ENCODE measurements at places on chromosomes 13 and 19. TPM values are rescaled to one million over a fixed set of nuclear protein-coding genes. Genes with fewer than 3 reads are reported as not detected.

The SPATA13 gene
- total RNA-seq = 32.9 TPM

DNA sequence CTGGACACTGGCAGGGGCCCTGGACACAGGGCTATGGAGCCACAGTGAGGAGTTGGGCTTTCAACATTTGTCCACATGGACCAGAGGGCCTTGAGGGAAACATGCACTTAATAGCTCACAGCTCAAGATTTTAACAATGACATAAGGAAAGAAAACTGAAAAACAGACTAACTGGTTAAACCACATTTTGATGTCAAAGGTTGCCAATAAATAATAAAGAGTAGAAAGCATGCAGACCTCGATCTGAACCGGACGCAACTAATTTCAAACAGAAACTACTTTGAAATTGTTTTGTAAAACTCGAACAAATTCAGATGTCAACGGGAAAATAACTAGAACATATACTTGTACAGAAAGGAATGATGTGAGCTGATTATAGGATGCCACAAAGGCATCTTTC, 15.5 kb upstream of the ZNF888 start:
- no peaks in the 10 kb centered on the region for H3K4me1 ChIP-seq
- H3K4me3 ChIP-seq = no peak overlapping the region
- H3K36me3 ChIP-seq = no peaks in the 10 kb centered on the region
- no peak for DNase-seq

DNA sequence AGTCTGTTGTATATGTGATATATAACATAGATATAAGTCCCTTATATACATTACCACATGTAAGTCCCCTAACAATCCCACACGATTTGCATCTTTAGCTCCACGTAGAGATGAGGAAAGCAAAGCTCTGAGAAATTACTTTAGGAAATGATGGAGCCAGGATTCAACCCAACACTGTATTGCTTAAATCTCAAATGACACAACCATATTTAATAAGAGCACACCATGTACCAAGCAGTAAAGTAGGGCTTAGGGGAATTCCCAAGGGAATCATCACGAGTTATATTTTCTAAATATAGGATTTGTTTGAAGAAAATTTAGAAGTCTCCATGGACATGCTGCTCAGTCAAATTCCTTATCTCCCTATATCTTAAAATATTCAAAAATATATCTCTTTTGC, 61.3 kb upstream of the POMP start:
- H3K4me1 ChIP-seq = no peaks in the 10 kb centered on the region
- no peak for DNase-seq
- H3K27ac ChIP-seq = no peak overlapping the region
- H3K27me3 ChIP-seq = no peaks in the 10 kb centered on the region
- H3K4me3 ChIP-seq = no peak overlapping the region

DNA sequence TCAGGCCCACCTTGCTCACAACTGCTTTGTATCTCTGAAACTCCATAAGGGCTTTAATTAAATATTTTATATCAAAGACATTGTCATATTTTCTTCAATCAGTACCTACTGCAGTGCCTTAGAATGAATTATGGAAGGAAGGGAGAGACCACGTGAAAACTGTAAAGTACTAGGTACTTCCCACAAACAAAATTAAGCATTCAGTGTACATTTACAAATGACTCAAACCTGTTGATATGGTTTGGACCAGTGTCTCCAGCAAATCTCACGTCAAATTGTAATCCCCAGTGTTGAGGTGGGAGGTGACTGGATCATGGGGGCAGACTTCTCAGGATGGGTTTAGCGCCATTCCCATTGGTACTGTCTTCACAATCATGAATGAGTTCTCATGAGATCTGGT, 23.2 kb downstream of the KCTD12 start:
- H3K4me3 ChIP-seq = no peak overlapping the region
- no peak overlapping the region for H3K27ac ChIP-seq
- H3K36me3 ChIP-seq = no peaks in the 10 kb centered on the region

- H3K27me3 ChIP-seq = no peaks in the 10 kb centered on the region
- H3K4me1 ChIP-seq = no peaks in the 10 kb centered on the region
- H3K36me3 ChIP-seq = peaks cover 91% of the 10 kb centered on the region
- no peak overlapping the region for H3K4me3 ChIP-seq
- H3K27ac ChIP-seq = no peak overlapping the region
These were observed 19.3 kb downstream of the IZUMO4 start for GRCh38 chr19:2115911-2116426.

DNA sequence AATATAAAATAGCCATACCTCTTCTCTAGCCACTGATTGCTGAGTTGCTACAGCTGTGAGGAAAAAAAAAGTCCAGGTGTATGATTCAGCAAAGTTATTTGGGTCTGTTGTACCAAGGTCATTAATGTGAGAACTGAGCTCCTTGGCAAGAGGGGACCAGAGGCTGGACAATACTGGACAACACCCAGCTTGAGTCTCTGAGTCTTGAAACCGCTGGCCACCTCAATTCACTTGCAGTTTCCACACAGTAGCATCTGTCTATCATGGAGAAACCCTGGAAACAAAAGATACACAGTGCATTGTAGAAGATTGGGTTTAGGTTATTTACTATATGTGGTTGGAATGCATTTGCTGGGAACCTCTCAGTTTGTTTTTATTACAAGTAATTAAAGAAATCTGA, 60.4 kb downstream of the WDFY2 start:
- no peak overlapping the region for H3K27ac ChIP-seq
- H3K4me1 ChIP-seq = no peaks in the 10 kb centered on the region
- no peak overlapping the region for H3K4me3 ChIP-seq
- no peak for DNase-seq
- H3K36me3 ChIP-seq = no peaks in the 10 kb centered on the region
- no peaks in the 10 kb centered on the region for H3K27me3 ChIP-seq

DNA sequence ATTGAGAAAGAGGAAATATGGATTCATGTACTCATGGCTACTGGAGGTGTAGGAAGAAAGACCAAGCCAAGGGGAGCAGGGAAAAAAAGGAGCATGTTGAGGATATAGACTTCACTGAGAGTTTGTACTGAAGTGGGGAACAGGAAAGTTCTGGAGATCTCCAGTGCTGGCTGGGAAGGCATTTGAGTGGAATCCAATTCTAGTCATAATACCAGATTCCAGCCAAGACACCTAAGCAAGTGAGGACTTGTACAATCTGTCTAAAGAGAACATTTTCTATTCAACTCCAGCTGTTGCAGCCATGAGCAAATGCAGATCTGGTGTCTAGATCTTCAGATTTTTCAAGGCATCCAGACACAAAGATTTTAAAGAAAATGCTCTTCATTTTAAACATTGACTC, 412.5 kb downstream of the OXGR1 start:
- no peak overlapping the region for H3K27ac ChIP-seq
- no peak for DNase-seq
- H3K27me3 ChIP-seq = no peaks in the 10 kb centered on the region
- no peaks in the 10 kb centered on the region for H3K4me1 ChIP-seq
- no peaks in the 10 kb centered on the region for H3K36me3 ChIP-seq
- H3K4me3 ChIP-seq = no peak overlapping the region

DNA sequence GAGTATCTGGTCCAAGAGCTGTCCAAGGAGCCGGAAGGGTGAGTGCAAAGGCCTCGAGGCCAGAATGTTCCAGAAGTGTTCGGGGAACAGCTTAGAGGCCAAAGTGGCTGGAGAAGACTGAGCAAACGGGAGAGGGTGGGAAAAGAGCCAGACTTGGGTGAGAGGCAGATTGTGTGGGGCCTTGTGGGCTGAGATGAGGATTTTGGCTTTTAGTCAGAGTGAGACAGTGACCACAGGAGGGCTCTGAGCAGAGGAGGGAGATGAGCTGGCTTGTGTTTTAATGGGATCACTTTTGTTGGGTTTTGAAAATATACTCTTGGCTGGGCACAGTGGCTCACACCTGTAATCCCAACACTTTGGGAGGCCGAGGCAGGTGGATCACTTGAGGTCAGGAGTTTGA, 5.6 kb downstream of the NANOS2 start:
- DNase-seq = no peak
- no peaks in the 10 kb centered on the region for H3K27me3 ChIP-seq
- H3K27ac ChIP-seq = no peak overlapping the region
- no peaks in the 10 kb centered on the region for H3K4me1 ChIP-seq
- no peak overlapping the region for H3K4me3 ChIP-seq

The TNNI3 gene
- total RNA-seq = not detected

- H3K4me1 ChIP-seq = no peaks in the 10 kb centered on the region
- H3K27ac ChIP-seq = peak overlapping the region; percentile 93
- peak overlapping the region; percentile 16 for H3K4me3 ChIP-seq
- no peaks in the 10 kb centered on the region for H3K36me3 ChIP-seq
- DNase-seq = no peak
These were observed 57.4 kb downstream of the TM9SF2 start for GRCh38 chr13:99558570-99559180.

GRCh38 chr19:33520844-33521479, 629 bp downstream of the PEPD start:
- DNase-seq = peak; percentile 87
- peaks cover 44% of the 10 kb centered on the region for H3K4me1 ChIP-seq
- H3K4me3 ChIP-seq = peak overlapping the region; percentile 91
- no peaks in the 10 kb centered on the region for H3K36me3 ChIP-seq
- peak overlapping the region; percentile 74 for H3K27ac ChIP-seq

The MADCAM1 gene
- total RNA-seq = 0.31 TPM

The PROZ gene
- total RNA-seq = 66.4 TPM

DNA sequence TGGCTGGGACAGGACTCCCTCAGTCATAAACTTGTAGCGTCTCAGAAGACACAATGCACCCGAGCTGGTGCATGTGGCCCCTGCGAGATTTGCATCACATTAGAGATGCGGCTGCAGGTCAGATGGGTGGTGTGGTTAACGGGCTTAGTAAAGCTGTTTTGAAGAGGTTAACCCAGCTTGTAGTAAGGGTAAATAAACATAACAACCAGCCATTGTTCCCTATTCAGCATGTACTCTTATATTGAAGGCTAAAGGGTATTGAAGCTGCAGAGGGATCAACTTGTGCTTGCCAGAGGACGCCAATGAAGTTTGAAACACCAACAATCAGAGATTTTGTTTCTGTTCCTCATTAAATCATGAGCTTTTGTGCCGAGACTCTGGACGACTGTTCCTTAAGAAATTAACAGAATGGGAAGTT, 79.4 kb downstream of the ZIC5 start:
- H3K36me3 ChIP-seq = no peaks in the 10 kb centered on the region
- H3K4me3 ChIP-seq = no peak overlapping the region
- H3K4me1 ChIP-seq = no peaks in the 10 kb centered on the region
- DNase-seq = no peak

The TUBB4A gene
- total RNA-seq = 19.2 TPM

- H3K4me3 ChIP-seq = peak within 1 kb of the TSS; percentile 53
- H3K36me3 ChIP-seq = no peaks in the 10 kb centered on the region
- DNase-seq = peak; percentile 91
- peak within 1 kb of the TSS; percentile 84 for H3K27ac ChIP-seq
- H3K4me1 ChIP-seq = no peaks in the 10 kb centered on the region
These were observed at the start of gene ZNF763 for GRCh38 chr19:11964858-11965645. TSS of gene ZNF763 (plus strand) at chr19:11965040. CDS start at chr19:11965209, 169 bp downstream.

GRCh38 chr19:10583036-10583776, 3.9 kb downstream of the AP1M2 start:
- H3K27ac ChIP-seq = no peak overlapping the region
- DNase-seq = no peak
- H3K27me3 ChIP-seq = no peaks in the 10 kb centered on the region
- no peaks in the 10 kb centered on the region for H3K36me3 ChIP-seq

The ZNF222 gene
- total RNA-seq = 0.87 TPM

The ZNF681 gene
- 0.07 TPM for total RNA-seq

DNA sequence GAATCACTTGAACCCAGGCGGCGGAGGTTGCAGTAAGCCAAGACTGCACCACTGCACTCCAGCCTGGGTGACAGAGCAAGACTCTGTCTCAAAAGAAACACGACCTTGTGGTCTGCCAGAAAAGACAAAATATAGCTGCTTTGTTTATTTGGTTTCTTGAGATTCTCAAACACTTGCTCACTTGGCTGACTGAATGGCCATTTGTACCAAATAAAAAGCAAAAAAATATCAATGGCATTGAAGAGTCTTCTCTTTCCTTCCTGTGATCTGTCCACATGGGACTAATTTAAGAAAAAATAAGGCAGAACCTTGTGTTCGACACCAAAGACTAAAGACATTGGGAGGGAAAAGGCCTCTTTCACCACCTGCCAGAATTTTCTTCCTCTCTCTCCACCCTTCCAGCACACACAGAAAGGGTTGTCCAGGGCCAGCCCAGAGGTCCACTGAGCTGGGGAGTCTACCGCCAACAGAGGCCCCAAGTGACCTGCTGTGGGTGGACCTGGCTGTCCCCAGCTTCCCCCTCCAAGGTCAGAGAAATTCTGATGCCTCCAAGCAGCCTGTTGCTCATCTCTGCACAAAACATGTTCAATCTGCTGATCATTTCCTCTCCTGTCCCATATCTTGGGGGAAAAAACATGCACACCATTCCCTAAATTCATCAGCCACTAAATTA, 5.9 kb downstream of the BRME1 start:
- peaks cover 13% of the 10 kb centered on the region for H3K4me1 ChIP-seq
- H3K36me3 ChIP-seq = no peaks in the 10 kb centered on the region
- no peak overlapping the region for H3K4me3 ChIP-seq
- DNase-seq = no peak
- no peaks in the 10 kb centered on the region for H3K27me3 ChIP-seq
- no peak overlapping the region for H3K27ac ChIP-seq

GRCh38 chr13:41492432-41493260, 35.3 kb downstream of the RGCC start:
- no peak for DNase-seq
- H3K27ac ChIP-seq = peak overlapping the region; percentile 10
- no peaks in the 10 kb centered on the region for H3K27me3 ChIP-seq
- H3K4me1 ChIP-seq = no peaks in the 10 kb centered on the region

The DLEU7 gene
- not detected for total RNA-seq

DNA sequence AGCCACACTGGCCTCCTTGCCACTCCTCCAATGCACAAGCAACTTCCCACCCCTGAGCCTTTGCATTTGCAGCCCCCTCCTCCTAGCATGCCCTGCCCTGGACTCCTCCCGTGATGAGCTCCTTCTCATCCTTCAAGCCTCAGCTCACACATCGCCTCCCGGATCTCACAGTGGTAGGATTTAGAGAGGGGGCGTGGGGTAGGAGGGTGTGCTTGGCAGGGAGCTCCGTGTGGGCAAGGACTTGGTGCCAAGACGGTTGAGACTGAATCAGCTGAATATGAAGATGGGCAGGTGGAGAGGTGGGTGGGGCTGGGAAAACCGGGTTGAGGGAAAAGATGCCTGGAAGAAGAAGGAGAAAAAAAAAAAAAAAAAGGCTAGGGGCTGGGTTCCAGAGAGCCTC, 48.4 kb upstream of the ZNRF4 start:
- H3K4me1 ChIP-seq = no peaks in the 10 kb centered on the region
- no peak overlapping the region for H3K4me3 ChIP-seq
- H3K36me3 ChIP-seq = no peaks in the 10 kb centered on the region
- H3K27me3 ChIP-seq = no peaks in the 10 kb centered on the region
- no peak for DNase-seq
- H3K27ac ChIP-seq = no peak overlapping the region

GRCh38 chr13:39915418-39915817, 260.0 kb downstream of the COG6 start:
- no peak for DNase-seq
- H3K27ac ChIP-seq = no peak overlapping the region
- H3K4me3 ChIP-seq = no peak overlapping the region
- no peaks in the 10 kb centered on the region for H3K4me1 ChIP-seq
- no peaks in the 10 kb centered on the region for H3K36me3 ChIP-seq

GRCh38 chr19:32744555-32745325, 25.2 kb downstream of the TDRD12 start:
- no peak overlapping the region for H3K4me3 ChIP-seq
- H3K36me3 ChIP-seq = no peaks in the 10 kb centered on the region
- H3K27ac ChIP-seq = no peak overlapping the region
- no peaks in the 10 kb centered on the region for H3K27me3 ChIP-seq
- no peak for DNase-seq

The OSCAR gene
- 2.6 TPM for total RNA-seq
